ENCODE measurements at places on chromosomes 11 and 22.

GRCh38 chr11:77381729-77382665 lies 80.5 kb upstream of the GDPD4 start:
- DNase-seq: no peak

DNA sequence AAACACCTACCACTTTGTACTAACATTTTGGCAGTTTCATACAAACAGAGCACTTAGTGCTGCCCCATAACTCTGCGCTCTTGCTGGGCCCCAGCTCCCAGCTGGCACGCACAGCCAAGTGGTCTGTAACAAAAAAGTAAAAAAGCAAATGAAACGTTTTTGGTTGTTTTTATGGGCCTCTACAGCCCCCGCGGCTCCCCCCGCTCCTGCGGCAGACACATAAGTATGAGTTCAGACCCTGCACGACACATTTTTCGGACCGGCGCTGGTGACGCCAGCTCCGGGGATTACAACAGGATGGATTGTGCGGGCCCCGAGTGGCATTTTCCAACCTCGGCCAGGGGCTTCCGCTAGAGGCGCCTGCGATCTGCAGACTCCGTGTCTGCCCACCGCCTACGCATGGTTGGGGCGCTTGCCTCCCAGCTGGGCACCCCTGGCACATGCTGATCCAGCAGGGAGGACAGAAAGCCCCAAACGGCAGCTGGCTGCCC lies 418.2 kb downstream of the SOX6 start:
- no peak for DNase-seq

DNA sequence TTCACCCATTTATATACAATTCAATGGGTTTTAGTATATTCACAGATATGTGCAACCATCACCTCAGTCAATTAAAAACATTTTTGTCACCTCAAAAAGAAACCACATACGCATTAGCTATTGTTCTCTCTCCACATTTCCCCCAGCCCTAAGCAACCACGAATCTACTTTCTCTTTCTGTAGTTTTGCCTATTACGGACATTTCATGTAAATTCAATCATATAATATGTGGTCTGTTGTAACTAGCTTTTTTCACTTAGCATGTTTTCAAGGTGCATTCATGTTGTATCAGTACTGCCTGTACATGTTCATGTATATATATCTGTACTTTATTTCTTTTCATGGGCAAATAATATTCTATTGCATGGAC lies 104.7 kb upstream of the RRM1 start:
- no peak for DNase-seq

DNA sequence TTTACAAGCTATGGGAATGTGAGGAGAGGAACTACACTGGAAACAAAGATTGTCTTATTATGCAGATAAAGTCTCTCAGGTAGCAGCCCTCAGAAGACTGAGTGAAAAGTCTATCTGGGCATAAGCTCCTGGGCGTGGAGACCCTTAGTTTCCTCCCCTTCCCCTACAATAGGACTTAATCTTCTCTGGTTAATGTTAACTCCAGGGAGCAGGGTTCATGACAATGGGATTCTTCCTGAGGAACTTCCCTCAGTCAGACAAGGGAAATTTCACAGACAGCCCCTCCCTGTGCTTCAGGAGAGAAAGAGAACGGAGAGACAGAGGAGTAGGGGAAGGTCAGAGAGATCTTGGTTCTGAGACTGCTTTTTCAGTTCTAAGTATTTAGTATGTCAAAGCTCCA lies 1428.6 kb downstream of the LRRC4C start:
- DNase-seq: no peak

GRCh38 chr11:81987829-81988472 lies 745.7 kb downstream of the FAM181B start:
- DNase-seq: no peak

DNA sequence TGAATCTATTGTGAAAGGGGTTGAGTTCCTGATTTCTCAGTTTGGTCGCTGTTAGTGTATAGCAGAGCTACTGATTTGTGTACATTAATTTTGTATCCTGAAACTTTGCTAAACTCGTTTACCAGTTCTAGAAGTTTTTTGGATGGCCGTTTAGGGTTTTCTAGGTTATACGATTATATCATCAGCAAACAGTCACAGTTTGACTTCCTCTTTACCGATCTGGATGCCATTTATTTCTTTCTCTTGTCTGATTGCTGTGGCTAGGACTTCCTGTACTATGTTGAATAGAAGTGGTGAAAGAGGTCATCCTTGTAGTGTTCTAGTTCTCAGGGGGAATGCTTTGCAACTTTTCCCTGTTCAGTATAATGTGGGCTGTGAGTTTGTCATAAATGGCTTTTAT lies 24.6 kb upstream of the OOSP4B start:
- DNase-seq: no peak

GRCh38 chr11:70471254-70471653 lies 72.9 kb downstream of the CTTN start:
- no peak for DNase-seq

DNA sequence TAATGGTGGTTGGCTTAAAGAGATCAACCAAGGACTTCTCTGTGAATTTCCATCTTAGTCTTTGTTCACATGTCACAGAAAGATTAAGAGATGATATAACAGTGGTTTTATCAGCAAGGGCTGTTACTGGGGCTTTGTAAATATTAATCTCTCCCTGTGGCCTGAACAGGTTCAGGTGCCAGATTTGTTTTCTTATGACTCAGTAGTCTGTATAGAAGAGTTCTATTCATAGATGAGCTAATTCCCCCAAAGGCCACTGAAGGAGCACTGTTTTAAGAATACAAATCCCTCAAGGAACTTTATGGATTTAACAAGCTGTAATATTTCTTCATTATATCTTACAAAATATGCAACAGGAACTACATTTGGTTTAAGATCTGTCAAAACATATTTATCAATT lies 50.4 kb downstream of the TCP11L1 start:
- DNase-seq: no peak

GRCh38 chr11:127971448-127971847 lies 615.9 kb downstream of the ETS1 start:
- DNase-seq: no peak

DNA sequence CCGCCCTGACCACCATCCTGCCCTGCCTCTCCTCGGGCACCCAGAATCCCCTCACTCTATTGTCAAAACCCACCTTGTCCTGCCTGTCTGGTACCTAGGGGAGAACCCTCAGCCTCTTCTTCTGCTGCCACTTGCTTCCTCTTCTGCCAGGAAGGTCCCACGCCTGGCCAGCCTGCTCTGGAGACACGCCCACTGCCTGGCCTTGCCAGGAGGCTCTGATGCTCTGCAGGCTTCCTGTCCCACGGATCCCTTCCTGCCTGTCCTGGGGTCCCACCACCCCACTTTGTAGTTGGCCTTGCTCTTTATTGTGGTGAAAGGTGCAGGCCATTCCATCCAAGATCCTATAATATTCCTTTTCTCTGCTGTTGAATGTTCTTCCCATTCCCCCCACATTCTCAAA lies 63.4 kb downstream of the BMAL1 start:
- no peak for DNase-seq

DNA sequence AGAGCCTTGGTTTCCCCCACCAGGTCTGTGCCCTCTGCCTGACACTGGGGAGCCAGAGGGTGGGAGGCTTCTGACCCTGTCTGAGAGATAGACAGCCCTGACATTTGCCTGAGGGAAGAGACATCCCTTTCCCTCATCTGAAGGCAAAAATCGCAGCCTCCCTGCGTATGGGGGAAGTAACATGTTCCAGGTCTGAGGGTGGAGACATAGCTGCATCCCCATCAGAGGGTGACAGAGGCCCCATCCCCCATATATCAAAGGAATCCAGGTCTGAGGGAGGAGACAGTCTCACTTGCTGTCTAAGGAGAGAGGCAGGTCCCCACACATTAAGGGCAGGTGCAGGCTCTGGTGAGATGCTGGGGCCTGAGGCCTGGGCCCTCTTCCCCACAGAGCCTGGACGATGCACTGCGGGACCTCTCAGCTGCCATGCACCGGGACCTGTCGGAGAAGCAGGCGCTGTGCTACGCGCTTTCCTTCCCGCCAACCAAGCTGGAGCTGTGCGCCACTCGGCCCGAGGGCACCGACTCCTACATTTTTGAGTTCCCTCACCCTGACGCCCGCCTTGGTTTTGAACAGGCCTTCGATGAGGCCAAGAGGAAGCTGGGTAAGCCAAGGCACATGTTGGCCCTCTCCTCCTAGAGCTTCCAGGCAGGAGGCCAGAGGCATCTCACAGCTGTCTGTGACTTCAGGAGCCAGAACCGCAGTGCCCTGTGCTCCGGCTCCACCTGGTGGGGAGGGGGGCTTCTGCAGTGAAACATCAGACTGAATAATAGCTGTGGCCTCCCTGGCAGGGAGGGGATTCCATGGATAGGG lies 16.1 kb upstream of the RELT start:
- no peak for DNase-seq

GRCh38 chr22:49632199-49633009 lies 195.3 kb downstream of the BRD1 start:
- DNase-seq: no peak

DNA sequence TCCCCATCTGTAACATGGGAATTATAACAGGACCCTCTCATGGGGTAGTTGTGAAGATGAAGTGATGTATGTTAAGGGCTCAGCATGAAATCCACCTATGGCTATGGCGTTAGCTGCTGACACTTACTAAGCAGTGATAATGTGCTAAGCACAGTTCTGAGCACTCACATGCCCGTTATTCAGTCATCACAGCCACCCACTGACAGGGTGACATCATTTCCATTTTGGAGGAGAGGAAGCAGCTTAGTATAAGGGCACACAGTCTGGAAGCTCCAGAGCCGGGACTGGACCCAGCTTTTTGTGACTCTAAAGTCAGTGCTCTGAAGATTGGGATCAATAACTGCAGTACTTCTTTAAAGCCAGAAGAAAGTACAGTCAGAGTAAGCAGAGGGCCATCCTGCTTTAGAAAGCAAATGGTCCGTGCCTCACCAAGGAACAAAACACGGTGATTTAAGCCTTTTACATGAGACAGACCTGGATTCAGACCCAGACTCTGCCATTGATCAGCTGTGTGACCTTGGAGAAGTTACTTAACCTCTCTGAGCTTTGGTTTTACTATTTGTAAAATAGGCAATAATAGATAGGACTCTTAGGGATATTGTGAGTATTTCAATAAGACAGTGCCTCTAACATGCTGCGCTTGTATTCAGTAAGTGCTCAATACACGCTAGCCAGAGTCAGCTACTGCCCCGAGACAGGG lies 61.5 kb downstream of the SGSM1 start:
- no peak for DNase-seq

- DNase-seq: peak; percentile 66
These were observed 6.3 kb upstream of the SYNGR1 start for GRCh38 chr22:39343259-39344045.

DNA sequence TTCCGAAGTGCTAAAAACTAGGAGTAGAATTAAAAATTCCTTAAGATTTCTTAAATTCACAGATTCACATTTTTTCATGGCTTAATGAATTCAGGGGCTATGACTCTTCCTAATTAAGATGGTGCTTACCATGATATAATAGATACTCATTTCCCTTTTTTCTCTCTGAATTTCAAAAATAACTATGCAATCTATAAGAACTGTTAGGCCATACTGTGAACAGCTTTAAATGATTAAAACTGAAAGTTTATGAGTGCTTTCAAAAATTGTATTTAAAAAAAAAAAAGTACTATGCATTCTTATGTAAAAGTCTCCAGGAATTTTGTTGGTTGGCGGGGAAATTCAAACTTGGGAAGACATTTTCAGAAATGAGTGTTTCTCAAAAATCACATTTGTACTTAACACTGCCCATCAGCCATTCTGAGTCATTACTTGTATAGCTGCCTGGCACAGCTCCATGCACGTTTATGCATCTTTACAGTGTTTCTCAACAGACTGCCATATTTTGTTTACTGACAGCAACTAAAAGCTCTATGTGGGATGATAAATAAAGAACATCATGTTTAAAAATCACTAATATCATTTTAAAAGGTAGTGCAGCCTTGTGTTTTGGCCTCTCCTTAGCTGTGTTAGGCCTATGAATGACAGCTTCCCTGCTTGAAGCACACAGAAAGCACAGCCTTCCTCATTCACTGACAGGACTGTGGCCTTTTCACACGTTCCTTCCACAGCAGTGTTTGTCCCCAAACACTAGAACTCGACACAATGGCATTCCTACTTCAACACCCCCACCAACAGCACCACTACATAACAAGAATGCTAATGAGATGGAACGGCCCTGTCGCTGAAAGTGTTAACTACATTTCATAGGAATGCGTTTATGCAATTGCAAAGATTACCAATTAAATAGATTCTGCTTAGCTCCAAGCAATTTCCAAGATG lies 131.4 kb downstream of the DCDC1 start:
- no peak for DNase-seq

DNA sequence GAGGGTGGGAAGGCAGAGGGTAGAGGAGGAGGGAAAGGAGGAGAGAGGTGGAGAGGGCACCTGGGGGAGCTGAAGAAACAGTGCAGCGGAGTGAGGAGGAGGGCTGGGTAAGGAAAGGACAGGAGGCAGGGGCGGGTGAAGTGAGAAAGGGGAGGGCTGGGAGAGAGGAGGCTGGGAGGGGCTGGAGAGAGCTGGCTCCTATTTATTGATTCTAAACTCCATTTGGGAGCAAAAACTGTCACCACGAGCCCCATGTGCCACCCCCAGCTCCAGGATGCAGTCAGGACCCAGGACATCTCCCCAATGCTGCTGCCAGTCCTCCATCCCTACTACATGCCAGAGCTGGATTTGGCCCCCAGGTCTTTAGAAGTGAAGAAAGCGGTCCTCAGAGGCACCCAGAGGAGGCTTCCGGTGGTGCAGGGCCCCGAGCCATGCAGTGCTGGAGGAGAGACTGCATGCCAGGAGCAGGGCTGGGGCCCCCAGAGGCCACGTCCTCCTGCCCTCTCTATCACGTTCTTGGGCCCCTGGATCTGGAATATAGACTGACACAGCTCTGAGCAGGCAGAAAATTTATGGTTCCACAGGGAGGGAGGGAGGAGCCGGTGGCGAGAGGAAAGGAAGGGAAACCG lies 53.7 kb downstream of the SLC22A12 start:
- DNase-seq: no peak

GRCh38 chr11:84289381-84289906 lies 1003.3 kb upstream of the CCDC90B start:
- no peak for DNase-seq

DNA sequence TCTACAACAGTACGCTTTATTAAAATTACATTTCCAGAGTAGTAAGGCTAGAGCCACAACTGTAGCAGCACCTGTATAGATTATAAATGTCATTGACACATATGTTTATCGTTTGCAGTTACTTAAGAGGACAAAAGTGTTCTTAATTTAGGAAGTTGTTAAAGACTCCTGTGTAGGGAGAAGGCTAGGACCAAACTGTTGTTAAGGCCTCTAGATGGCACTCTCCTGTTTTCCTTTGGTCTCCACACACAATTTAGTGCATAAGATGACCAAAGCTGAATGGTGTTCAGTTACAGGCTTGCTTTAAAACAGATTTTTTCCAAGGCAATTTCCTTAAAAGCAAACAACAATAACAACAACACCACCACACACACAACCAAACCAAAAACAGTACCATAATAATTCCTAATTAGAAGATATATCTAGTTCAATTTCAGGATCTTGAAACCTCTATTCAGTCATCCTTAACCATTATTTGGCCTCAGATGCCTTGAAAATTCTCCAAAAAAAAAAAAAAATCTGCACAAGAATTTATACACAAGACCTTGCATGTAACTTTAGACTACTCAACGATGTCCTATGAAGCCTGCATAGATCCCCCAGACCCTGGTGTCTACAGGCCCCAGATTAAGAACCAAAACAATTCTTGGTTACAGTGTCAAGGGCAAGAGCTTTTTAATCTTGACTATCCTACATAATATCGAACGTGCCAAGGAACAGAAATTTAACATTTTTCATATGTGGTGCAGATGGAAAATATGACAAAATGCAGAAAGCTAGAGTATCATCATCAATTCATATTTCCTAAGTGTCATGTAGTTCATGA lies 42.6 kb upstream of the APOA1 start:
- DNase-seq: no peak

Measured in breast epithelium (tissue), 4 donors.